Hematopoietic multipotent progenitor cell treated with erythropoietin and hydrocortisone succinate and interleukin-3 and kit ligand, for 15 days (in vitro differentiated cells): ENCODE measurements at places on chromosomes 3 and 15.

GRCh38 chr15:75198560-75199356 is 2.9 kb upstream of the C15orf39 start:
- peak; percentile 79 for DNase-seq

DNA sequence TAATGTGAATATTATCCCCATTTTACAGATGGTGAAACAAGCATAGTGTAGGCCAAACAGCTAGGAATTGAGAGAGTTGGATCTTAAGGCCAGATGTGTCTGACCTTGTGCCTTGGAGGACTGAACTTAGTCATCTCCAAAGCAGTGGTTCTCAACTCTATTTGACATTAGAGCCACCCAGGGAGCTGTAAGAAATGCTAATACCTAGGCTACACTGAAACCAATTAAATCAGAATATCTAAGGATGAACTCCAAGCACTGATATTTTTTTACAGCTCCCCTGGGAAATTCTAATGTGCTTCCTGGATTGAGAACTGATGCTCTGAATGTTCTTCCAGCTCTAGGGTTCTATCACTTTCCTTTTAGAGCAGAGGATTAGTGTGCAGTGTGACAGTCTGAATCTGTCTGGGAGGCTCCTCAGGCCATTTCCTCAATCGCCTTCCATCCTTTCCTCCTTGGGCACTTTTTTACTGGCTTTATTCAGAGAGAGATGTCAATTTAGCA is 32.3 kb downstream of the POLR2M start:
- DNase-seq: no peak

DNA sequence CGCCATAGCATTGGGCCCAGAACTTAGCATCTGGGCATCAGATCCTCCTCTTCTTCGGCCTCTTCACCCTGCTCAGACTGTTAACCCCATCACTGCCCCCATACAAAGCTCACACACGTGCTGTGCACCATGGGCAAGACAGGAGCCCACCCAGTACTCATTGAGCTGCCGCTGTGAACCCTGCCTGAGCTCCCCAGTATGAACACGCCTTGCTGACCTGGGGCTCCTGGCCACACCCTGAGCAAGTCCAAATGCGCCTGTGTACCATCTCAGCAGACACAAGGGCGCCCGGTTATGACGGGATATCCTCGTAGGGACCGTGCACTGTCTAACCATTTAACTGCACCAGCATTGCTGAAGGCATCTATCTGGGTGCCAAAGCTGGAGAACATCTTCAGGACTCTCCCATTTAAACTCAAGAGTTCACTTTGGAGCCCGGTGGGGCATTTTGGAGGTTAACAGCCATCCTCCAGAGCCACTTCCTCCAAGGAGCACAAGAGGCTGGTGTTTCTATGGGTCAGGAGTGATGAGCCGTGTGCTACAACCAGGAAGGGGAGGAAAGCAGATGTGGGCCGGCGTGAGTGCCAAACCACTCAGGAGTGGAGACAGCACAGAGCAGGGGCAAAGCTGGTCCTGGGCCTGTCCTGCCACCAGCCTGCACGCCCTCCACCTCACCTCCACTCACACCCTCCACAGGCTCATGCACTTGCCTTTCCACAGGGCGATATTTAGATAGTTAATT is 12.1 kb downstream of the PRR23E start:
- DNase-seq: no peak

DNA sequence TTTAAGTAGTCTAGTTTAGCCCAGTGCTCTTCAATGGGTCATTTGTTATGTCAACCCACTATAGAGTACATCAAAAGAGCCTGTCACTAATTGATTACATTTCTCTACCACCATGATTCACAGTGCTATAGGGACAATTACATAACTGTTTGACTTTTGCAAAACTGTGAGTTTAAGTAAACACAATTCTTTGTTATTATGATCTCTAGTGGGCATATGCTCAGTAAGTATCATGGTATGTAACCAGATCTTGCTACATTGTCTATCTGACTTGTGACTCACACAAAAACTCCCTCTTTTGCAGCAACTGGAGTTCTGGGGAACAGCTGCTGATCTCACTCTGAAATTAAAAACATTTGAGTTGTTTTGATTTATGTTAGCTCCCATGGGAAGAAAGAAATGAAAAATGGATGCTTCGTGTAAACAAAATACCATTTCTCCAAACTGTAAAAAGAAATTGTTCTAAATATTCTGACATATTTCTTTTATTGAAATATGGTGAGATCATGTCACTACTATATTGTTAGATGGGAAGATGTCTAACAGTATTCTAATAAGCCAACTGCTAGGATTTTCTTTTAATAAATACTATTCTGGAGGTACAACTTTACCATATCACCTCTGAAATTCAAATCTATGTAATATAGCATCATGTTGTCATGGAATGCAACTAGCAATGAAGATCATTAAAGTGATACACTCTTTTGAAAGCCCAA is 470.4 kb downstream of the ROBO1 start:
- DNase-seq: no peak

- DNase-seq: no peak
Measured at GRCh38 chr3:177615015-177615414, 417.7 kb upstream of the TBL1XR1 start.

DNA sequence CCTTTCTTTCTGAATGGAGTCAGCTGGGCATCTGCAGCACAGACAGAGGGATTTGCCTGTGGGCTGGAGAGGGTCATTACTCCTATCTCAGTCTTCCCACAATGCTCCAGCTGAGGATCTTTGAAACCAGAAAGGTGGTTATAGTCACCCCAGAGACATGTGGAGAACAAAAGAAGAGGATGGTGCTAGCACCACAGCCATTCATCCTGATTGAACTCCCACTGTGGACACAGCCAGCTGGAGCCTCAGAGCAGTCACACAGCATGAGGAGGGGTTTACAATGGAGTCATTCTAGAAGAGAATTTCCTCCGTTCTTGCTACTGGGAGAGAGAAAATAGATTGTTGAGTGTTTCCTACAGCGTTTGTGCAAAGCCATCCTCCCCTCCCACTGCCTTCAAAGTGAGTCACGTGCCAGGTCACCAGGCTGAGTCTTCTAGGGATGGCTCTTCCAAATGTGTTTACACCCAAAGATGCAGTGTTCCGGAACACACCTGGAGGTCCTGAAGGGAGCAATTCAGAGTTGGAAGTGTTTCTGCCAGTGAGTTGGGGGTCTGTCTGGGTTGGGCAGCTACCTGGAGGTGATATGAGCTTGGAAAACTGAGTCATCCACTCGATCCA is 18.9 kb upstream of the GREM1 start:
- no peak for DNase-seq

- no peak for DNase-seq
Measured at GRCh38 chr3:71229905-71230657, 353.4 kb downstream of the FOXP1 start.

GRCh38 chr3:9746330-9746729 is 3.4 kb upstream of the OGG1 start:
- DNase-seq: no peak

GRCh38 chr3:66692766-66693150 is 191.9 kb upstream of the LRIG1 start:
- no peak for DNase-seq

- DNase-seq: no peak
Measured at GRCh38 chr3:129429080-129429451, 630 bp upstream of the EFCAB12 start.

- no peak for DNase-seq
Measured at GRCh38 chr3:37661615-37662306, 199.9 kb upstream of the CTDSPL start.

- no peak for DNase-seq
Measured at GRCh38 chr3:13134879-13135206, 61.6 kb upstream of the IQSEC1 start.

- DNase-seq: no peak
Measured at GRCh38 chr15:25169318-25169717, 214.5 kb downstream of the SNRPN start.

- DNase-seq: no peak
Measured at GRCh38 chr15:63232943-63233342, 43.5 kb downstream of the RAB8B start.

GRCh38 chr3:159340877-159341500 is 539.1 kb downstream of the MFSD1 start:
- no peak for DNase-seq

GRCh38 chr3:111076732-111077131 is 5.1 kb downstream of the NECTIN3 start:
- no peak for DNase-seq

- no peak for DNase-seq
Measured at GRCh38 chr15:78627348-78627747, 6.6 kb upstream of the CHRNA3 start.

GRCh38 chr3:72960812-72961518 is 35.6 kb upstream of the PPP4R2 start:
- no peak for DNase-seq

DNA sequence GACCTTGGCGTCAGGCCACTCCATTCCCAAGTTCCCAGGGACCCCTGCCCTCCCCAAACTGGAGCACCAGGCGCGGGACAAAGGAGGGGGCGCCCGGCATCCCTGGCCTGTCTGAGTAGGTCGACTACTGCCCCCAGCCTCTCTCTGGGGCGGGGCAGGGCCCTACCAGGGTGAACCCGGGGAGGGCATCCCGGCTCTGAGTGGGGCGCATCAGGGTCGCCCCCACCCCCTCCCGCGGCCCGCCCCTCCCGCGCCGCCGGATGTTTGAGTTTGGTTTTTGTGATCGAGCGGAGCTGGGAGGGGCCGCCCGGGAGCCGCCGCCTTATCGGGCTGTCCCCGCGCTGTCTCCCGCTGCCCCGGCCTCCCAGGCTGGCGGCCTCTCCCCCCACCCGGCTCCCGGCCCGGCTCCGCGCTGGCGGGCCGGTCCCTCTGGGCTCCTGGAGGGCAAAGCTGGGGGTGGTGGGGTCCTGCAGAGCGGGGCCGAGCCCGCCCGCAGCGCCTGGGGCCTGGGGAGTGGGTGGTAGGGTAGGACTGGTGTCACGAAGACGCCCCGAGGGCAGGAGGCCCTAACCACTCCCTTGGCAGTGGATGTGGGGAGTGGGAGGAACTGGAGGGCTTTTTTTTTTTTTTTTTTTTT is 47.2 kb upstream of the SMAD6 start:
- DNase-seq: peak; percentile 50
